ENCODE measurements at places on chromosomes 1 and 21. TPM values are rescaled to one million over a fixed set of nuclear protein-coding genes. Genes with fewer than 3 reads are reported as not detected.

ZBTB37 gene
- total RNA-seq = 6.9 TPM

LCE2C gene
- not detected for total RNA-seq

TSPEAR gene
- total RNA-seq = 0.51 TPM

DNA sequence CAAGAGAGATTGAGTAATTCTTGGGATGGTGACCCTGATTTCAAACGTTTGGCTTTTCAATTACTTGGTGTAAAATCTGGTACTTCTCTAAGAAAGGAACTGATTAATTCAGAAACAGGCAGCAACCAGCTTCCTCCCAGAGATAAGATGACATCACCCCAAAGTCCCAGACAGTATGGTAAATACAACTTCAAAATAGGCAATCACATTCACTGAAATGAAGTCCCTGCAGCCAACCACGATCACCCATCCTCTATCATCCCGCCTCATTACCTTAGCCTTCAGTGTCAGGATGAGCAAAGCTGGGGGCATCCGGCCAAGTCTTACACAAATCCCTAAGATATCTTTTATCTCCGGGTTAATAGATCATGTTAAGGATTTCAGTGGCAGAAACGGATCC lies 26.4 kb upstream of the RUNX1 start:
- no peak for DNase-seq

DNA sequence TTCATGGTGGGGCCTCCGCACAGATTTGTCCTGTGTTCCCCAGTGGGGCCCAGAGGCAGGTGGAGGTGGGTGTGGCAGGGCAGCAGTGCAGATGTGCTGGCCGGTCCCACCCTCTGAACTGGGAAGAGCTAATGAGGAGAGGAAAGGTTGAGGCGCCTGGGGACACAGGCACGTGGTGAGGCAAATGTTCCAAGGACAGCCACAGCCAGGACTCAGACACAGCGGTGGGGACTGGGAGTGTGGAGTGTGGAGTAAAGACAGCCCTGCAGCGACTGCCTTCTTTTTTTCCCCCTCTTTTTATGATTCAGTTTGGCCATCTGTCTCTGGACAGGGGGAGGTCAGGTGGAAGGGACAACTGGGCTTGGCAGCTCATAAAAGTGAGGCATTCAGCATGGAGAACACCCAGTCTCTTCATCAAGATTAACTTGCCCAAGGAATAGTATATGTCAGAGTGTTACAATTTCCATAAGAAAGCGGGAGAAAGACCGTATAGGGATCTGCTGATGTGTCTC lies 104.2 kb upstream of the GCLM start:
- no peak for DNase-seq

DNA sequence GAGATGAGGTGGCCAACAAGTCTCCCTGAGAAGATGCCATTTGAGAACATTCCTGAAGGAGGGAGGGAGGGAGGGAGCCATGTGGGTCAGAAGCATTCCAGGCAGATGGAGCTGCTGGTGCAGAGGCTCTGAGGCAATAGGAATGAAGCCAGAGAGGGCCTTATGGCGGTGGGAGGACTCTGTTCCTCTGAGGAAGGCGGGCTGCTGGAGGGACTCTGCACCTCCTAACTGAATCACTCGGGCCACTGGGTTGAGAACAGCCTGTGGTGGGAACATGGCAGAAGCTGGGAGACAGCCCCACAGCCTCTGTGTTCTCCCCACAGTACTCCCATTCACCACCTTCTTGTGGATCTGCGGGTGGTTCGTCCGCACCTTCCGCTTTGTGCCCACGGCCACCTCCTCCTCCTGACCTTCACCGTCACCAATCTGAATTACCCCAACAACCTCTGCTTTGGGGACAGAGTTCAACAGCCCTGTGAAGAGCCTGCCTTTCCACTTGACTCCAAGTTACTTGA lies 2.4 kb upstream of the TMEM125 start:
- DNase-seq = no peak

Data from Right ventricle myocardium superior (tissue), 1 donor.